ENCODE measurements at places on chromosomes 5 and 9.

GRCh38 chr5:83964271-83964670 is 243.6 kb upstream of the HAPLN1 start:
- no peak for DNase-seq

DNA sequence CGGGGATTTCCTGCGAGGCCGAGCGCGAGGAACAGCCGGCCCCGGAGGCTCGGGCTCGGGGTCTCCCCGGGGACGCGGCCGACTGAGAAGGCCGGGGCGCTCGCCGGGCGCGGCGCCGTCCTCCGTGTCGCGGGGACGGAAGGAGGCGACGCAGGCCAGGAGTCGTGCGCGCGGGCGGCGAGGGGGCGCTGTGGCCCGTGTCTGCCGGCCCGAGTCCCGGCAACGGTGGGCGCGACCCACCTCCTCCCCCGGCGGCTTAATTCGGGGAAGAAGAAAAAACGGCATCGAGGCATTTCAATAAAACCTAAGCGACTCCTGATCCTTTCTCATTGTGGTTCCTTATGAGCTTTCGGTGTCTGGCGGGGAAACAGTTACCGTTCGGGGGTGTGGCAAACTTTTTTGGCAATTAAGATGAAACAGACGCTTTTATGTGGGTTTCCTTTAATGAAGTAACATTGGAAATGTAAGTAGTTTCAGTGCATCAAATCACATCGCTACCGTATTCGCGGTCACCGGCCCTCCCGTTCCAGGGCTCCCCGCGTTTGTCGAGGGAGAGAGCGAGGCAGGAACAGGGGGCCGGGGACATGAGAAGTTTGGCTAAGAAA is 3.7 kb upstream of the IRX2 start:
- no peak for DNase-seq

DNA sequence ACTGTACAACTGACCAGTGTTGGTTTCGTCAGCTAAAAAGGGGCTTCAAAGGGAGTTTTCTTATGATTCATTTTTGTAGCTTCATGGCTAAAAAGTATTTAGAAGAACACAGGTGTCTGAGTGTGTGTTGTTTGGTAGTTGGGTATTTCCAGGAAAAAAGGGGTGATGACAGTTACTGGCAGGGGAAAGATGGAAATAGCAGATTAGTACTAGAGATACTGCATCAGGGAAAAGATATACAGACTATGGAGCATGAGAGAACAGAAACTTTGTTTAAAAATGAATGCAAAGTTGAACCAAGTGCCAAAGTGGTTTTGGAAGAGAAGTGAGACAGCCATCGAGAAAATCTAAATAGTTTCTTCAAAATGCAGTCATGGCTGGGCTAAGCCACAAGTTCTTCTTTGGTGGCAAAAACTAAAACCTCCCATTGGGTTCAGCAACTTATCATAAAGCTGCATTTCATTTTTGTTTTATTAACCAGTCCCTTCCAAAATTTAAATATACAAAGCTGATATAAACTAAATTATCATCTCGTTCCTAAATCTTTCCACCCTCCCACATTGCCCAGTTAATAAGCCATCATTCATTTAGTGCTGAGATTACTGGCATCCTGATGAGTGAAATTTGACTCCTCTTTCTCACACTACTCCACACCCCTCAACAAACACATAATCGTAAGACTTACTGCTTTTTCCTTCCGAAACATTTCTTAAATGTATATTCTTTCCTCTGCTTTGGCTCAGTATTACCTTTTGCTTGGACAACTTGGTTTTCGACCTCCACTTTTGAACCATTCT is 33.5 kb downstream of the ELL2 start:
- no peak for DNase-seq

- DNase-seq = no peak
Measured at GRCh38 chr5:72383726-72384125, 63.6 kb downstream of the PTCD2 start.

- DNase-seq = no peak
Measured at GRCh38 chr9:134691695-134692572, 50.3 kb downstream of the COL5A1 start.

DNA sequence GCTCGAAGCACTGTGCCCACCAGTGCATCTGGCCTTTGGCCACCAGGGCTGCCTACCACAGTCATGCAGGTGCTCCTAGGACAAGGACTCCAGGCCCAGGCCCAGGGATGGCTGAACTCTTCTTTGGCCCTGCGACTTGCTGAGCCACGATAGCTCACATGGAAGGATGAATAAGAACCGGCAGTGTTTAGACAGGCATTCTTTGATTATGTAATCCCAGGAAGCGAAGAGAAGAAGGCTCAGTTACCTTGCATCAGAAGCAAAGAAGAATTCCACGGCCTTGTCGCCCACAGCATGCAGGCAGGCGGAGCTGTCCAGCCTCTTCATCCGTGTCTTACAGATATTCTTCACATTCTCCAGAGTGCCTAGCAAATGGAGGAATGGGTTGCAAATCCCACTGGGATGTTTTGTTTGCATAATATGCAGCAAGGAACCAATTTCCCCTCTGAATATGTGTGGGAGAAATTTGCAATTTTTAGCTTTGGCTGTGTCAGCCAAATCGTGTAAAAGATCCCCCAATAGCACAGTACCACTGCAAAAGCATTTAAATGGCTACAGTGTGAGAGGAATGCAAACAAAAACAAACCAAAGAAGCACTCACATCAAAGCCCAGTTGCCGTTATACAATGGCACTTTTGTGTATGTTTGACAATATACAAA is 29.1 kb downstream of the GFPT2 start:
- DNase-seq = peak; percentile 19

GRCh38 chr9:18905028-18905882 is 127.8 kb downstream of the SAXO1 start:
- DNase-seq = no peak
